ENCODE measurements at places on chromosomes 12 and 14.

DNA sequence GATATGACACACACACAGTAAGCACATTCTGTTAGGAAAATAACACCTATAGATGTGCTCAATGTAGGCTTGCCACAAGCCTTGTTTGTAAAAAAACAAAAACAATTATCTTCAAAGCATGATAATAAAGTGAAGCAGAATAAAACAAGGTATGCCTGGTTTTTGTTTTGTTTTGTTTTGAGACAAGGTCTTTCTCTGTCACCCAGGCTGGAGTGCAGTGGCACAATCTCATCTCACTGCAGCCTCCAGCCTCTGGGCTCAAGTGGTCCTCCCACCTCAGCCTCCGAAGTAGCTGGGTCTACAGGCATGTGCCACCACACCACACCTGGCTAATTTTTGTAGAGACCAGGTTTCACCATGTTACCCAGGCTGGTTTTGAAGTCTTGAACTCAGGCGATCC is 52.4 kb upstream of the MON2 start:
- no peak for DNase-seq

- DNase-seq: no peak
Observed at GRCh38 chr12:72734581-72734980, 462.4 kb downstream of the TRHDE start.

- no peak for DNase-seq
Observed at GRCh38 chr12:52494518-52494917, 1.5 kb upstream of the KRT6A start.

DNA sequence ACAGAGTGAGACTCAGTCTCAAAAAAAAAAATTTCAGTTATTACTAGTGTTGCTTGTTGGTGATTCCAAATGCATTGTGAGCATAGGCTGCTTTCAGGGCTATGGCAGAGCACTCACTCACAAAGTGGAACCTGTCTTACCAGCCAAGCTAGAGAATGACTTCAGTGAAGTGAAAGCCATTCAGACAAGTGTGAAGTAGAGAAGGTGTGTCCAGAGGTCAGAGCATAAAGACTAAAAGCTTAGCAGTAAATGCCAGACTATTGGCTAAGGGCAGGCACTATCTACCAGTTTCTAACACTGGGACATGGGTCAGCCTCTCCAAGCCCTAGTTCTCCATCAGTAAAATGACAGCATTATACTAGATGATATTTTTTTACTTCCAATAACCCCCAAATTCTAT is 12.7 kb downstream of the PPP1R36 start:
- no peak for DNase-seq

GRCh38 chr14:76782115-76782884 is 21.0 kb downstream of the VASH1 start:
- DNase-seq: no peak

GRCh38 chr14:92706386-92706785 is 42.0 kb downstream of the LGMN start:
- DNase-seq: no peak

GRCh38 chr14:64950889-64951288 is 8.3 kb upstream of the GPX2 start:
- no peak for DNase-seq

- DNase-seq: no peak
Observed at GRCh38 chr14:64973026-64973442, 898 bp upstream of the RAB15 start.

DNA sequence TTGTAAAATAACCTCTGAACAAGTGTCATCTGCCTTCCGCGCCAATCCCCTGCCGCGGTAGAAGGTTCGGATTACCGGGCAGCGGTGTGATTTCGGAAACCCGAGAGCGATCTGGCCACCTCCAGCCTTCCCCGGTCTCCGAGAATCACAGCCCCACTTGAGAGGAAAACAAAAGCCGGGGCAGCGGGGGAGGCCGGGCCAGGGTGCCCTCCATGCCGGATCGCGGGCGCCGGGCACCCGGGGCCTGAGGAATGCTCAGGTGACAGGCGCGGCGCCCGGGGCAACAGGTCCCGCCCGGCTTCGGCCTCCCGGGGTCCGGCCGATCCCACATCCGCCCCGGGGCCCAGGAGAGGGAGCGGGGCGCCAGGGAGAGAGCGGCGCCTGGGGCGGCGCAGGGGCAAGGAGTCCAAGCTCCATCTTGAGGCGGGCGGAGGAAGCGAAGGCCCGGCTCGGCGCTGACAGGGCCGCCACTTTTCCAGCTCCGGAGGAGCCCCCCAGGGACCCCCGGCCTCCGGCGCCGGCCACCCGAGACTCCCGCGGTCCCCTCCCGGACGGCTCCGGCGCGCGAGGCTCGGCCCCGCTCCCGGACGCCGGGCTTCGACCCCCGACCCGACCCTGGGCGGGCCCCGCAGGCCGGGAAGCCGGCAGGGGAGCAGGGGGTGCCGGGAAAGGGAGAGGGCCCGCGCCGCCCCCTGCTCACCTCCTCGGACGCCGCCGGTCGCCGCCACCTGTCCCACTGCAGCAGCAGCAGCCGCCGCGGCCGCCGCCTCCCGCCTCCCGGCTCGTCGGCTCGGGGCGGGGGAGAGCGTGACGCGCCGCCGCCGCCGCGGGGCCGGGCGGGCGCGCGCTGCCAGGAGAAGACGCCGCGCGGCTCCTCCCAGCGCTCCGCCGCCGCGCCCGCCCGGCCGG is at the start of gene CLIP1:
Gene CLIP1 (minus strand): TSS at position 849 of the 909 bp plus-strand sequence. CDS start 42,217 bp downstream, outside the sequence.
- DNase-seq: peak; percentile 81

- no peak for DNase-seq
Observed at GRCh38 chr12:911191-911826, 38.2 kb downstream of the RAD52 start.

DNA sequence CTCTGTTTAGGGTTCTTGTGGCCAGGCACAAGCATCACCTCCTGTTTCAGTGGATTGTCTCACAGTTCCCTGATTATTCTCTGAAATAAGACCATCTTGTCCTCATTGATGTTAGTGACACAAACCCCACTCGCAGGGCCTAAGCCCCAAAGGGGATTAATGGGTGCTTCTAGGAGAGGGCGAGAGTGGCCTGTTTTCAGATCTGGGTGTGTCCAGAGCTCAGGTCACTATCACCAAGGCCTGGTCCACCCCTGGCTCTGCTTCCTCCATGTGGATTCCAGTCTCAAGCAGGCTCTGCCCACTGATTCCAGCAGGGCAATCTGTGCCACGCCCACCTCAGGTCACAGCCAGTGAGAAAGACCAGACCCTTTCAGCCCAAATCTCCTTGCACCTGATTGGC is 361.9 kb downstream of the ADGRD1 start:
- no peak for DNase-seq

GRCh38 chr14:95297832-95298231 is 21.9 kb downstream of the CLMN start:
- no peak for DNase-seq

DNA sequence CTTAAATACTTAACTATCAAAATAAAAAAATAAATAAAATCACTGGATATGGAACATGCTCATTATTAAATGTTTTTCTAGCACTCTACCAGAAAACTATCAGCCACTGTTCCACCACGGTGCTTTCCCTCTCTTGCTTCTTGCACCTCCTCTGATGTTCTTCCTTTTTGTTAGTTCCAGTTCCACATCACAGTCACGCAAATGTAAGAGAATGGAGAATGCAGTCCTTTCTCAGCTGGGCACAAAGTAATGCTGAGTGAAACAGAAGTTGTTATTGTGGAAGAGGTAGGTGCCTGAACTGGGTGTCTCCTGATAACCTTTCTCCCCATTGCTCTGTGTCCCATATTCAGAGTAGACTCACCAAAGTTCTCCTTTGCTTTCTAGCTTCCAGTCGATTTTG is 1116.9 kb upstream of the TMEM132C start:
- DNase-seq: no peak

- no peak for DNase-seq
Observed at GRCh38 chr14:91372671-91373495, 44.7 kb downstream of the CCDC88C start.

GRCh38 chr12:87157791-87158190 is 871.4 kb downstream of the C12orf50 start:
- no peak for DNase-seq

GRCh38 chr12:19398376-19399363 is 40.6 kb upstream of the AEBP2 start:
- no peak for DNase-seq

GRCh38 chr12:49413010-49413409 is 45.7 kb downstream of the SPATS2 start:
- DNase-seq: no peak

DNA sequence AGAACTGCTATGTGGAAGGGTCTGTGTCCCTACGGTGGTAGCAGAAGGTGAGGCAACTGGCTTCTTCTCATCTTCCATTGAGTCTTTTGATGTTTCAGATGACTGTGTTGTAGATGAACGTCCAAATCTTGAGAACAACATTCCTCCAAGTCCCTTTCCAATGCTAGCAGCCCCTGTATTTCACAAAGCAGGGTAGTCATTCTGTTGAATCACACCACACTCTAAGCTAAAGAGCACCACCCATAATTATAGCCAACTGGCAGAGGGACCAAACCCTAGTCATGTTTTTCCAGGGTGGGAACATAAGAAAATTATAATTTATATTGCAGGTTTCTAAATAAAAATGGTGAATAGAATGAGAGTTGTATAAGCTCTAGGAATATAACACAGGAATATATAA is 98.7 kb downstream of the DDHD1 start:
- no peak for DNase-seq

DNA sequence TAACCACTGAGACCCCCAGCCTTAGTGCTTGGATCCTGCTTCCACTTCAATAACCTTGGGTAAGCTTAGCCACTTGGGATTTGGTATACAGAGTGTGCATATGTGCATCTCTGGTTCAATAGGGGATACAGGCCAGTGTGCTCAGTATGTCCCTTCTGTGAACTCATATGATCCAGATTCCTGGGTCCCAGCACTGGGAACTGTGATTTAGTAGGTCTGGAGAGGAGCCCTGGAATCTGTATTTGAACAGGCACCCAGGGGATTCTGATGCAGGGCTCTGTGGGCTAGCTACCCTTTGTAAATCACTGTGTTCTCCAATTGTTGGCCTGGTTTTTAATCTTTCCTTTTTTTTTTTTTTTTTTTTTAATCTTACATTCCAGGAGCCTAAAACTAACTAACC is 9.8 kb upstream of the RNU6-8 start:
- no peak for DNase-seq

DNA sequence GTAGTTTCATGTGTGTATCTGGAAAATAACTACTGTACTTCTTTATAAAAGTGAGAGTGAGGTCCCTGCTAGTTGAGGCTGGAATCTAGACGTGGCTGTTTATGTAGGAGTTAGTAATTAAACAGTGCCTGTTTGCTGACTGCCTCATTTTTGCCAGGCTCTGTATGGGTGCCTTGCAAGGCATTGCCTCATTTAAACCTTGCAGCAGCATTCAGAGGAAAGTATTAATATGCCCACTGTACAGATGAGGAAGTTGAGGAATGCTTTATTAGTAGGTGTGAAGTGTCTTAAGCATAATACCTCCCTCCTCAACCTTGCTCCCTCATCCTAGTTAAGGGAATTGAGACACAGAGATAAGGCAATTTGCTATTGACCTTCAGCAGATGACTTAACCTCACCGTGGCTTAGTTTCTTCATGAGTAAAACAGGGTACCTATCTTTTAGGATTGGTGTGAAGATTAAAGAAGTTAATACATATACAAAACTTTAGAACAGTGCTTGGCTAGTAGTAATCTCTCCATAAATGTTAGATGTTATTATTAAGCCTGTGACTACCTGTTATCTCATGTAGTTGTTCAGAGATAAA is 28.7 kb downstream of the PPM1A start:
- DNase-seq: no peak

DNA sequence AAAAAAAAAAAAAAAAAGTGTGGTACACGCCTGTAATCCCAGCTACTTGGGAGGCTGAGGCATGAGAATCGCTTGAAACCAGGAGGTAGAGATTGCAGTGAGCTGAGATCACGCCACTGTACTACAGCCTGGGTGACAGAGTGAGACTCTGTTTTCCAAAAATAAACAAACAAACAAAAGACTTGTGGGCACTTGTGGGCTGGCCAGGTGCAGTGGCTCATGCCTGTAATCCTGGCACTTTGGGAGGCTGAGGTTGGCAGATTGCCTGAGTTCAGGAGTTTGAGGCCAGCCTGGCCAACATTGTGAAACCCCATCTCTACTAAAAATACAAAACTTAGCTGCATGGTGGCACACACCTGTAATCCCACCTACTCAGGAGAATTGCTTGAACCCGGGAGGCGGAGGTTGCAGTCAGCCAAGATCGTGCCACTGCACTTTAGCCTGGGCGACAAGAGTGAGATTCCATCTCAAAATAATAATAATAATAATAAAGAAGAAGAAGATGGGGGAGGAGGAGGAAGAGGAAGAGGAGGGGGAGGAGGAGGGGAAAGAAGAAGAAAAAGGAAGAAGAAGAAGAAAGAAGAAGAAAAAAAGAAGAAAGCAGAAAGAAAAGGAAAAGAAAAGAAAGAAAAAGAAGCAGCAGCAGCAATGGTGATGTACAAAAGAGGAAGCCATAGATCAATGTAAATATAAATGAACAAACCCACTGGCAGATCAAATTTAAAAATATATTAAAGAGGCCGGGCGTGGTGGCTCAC is 27.9 kb upstream of the CCNT1 start:
- no peak for DNase-seq

DNA sequence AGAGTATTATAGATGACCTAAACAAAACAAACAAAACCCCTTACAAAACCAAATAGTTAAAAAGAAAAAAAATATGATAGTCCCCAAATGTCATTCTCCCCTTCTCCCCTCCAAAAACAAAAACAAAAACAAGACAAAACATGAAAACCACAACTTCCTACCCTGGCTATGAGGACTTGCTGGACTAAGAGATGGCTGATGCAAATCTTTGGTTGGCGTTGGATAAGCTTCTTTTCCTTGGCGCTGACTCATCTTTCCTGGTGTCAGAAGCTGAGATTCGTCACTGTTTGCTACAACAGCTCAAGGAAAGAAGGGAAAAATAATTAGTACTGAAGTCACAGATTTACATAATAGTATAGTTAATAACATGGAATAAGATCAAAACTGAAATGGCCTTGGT is 102.5 kb upstream of the BBS10 start:
- no peak for DNase-seq

GRCh38 chr12:75120311-75120711 is 89.3 kb downstream of the KCNC2 start:
- DNase-seq: no peak

DNA sequence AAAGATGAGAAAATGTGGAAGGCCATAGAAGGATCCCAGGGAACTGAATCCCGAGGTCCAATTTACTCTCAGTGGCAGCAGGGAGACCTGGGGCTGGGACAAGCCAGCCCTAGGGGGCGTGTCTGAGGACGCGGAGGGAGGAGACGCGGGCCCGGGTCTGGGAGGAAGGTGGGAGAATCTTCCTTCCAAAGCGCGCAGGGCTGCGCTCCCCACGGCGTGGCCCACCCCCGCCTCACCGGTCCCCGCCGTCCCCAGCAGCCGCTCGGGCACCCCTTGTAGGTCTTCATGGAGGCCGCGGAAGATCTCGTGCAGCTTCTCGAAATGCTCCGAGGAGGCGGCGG is 323 bp downstream of the VTI1B start:
- DNase-seq: peak; percentile 91

- peak; percentile 75 for DNase-seq
Observed at GRCh38 chr12:6735448-6736191, 11.8 kb downstream of the COPS7A start.

- DNase-seq: peak; percentile 5
Observed at GRCh38 chr14:101349108-101349507, 212.2 kb upstream of the DIO3 start.

- no peak for DNase-seq
Observed at GRCh38 chr14:44995196-44995595, 33.2 kb downstream of the TOGARAM1 start.

All from kidney (tissue), 22 donors.